Nasal cavity respiratory epithelium epithelial cell of viscerocranial mucosa (primary cell): ENCODE measurements at places on chromosomes 16 and 17. TPM values are rescaled to one million over a fixed set of nuclear protein-coding genes. Genes with fewer than 3 reads are reported as not detected.

The QRICH2 gene
- total RNA-seq: 1.7 and 5.1 TPM in 2 replicates

The PTX4 gene
- total RNA-seq: not detected in 2 replicates

The SHISA6 gene
- total RNA-seq: not detected in 2 replicates

The SPATA22 gene
- total RNA-seq: not detected in 2 replicates

The CLEC10A gene
- total RNA-seq: not detected in 2 replicates

The RCVRN gene
- not detected in 2 replicates for total RNA-seq

The SLC9A5 gene
- total RNA-seq: 0.34 and 0.43 TPM in 2 replicates

The C16orf96 gene
- under 0.01 and 0.14 TPM in 2 replicates for total RNA-seq

The CACNA1G gene
- not detected in 2 replicates for total RNA-seq

The LITAF gene
- total RNA-seq: 77.6 and 198 TPM in 2 replicates

The KRT39 gene
- total RNA-seq: 0.28 TPM in 1 of 2 replicates, not detected in the other

The ARL16 gene
- total RNA-seq: 12.7 and 23.2 TPM in 2 replicates

The CES5A gene
- not detected in 2 replicates for total RNA-seq

The ASPHD1 gene
- 1.6 and 4.4 TPM in 2 replicates for total RNA-seq

The PTGES3L gene
- under 0.01 TPM in 1 of 2 replicates, not detected in the other for total RNA-seq

The WNT9B gene
- not detected in 2 replicates for total RNA-seq

The USP43 gene
- total RNA-seq: 11.3 and 11.6 TPM in 2 replicates

The HCRT gene
- not detected in 2 replicates for total RNA-seq

The HBQ1 gene
- total RNA-seq: not detected in 2 replicates

The CFAP119 gene
- 0.28 and 0.68 TPM in 2 replicates for total RNA-seq

The AOC3 gene
- total RNA-seq: under 0.01 and 0.57 TPM in 2 replicates

The PYDC1 gene
- not detected in 2 replicates for total RNA-seq

The LRRC46 gene
- total RNA-seq: 0.07 TPM in 1 of 2 replicates, not detected in the other

The CCDC200 gene
- total RNA-seq: not detected in 2 replicates

The PIGL gene
- total RNA-seq: 16.8 and 19.8 TPM in 2 replicates

The ZNF205 gene
- total RNA-seq: 17.4 and 17.8 TPM in 2 replicates

The ABCC1 gene
- total RNA-seq: 85.4 and 117 TPM in 2 replicates

The CCDC144A gene
- 0.68 and 4.5 TPM in 2 replicates for total RNA-seq

The OTOA gene
- total RNA-seq: under 0.01 TPM in 2 replicates

The NQO1 gene
- total RNA-seq: 76.2 and 98.0 TPM in 2 replicates

The MIEN1 gene
- total RNA-seq: 16.6 and 21.9 TPM in 2 replicates

The DNAH17 gene
- under 0.01 and 0.07 TPM in 2 replicates for total RNA-seq

The CA7 gene
- total RNA-seq: not detected in 2 replicates

The ABCC12 gene
- not detected in 2 replicates for total RNA-seq

The DHRS7C gene
- total RNA-seq: not detected in 2 replicates

The PERCC1 gene
- not detected in 2 replicates for total RNA-seq

The VASN gene
- total RNA-seq: 4.4 and 11.5 TPM in 2 replicates

The C16orf54 gene
- total RNA-seq: not detected in 2 replicates

The SGCA gene
- 0.28 TPM in 1 of 2 replicates, not detected in the other for total RNA-seq

The RTN4RL1 gene
- 0.34 and 0.71 TPM in 2 replicates for total RNA-seq

The GP2 gene
- total RNA-seq: not detected in 2 replicates

The ITGB4 gene
- 488 and 974 TPM in 2 replicates for total RNA-seq

The CCL22 gene
- 0.36 TPM in 1 of 2 replicates, not detected in the other for total RNA-seq

The AGRP gene
- total RNA-seq: not detected in 2 replicates

The BCO1 gene
- total RNA-seq: not detected in 2 replicates

The FA2H gene
- 0.85 and 2.4 TPM in 2 replicates for total RNA-seq

The EVPLL gene
- total RNA-seq: 1.4 and 2.3 TPM in 2 replicates

The NPIPA3 gene
- 0.34 and 1.1 TPM in 2 replicates for total RNA-seq

The CRHR1 gene
- not detected in 2 replicates for total RNA-seq

The DOC2B gene
- under 0.01 and 17.8 TPM in 2 replicates for total RNA-seq

The CNOT1 gene
- total RNA-seq: 224 and 273 TPM in 2 replicates

The NUP93 gene
- 55.5 and 57.1 TPM in 2 replicates for total RNA-seq

The NPIPA7 gene
- total RNA-seq: under 0.01 and 0.85 TPM in 2 replicates

The KRT12 gene
- not detected in 2 replicates for total RNA-seq

The PITPNM3 gene
- 28.4 and 59.1 TPM in 2 replicates for total RNA-seq

The ICAM2 gene
- total RNA-seq: under 0.01 and 0.64 TPM in 2 replicates

The DNAI2 gene
- total RNA-seq: 0.07 TPM in 1 of 2 replicates, not detected in the other

The ZG16B gene
- total RNA-seq: 0.68 and 4.1 TPM in 2 replicates
